Stimulated activated CD4-positive, alpha-beta T cell treated with anti-CD3 and anti-CD28 coated beads, Interleukin-1b, Interleukin-23, amount 100 ng/mL, for 1 hour (primary cell): ENCODE measurements at places on chromosomes 3 and 15.

- no peak for DNase-seq
These were observed 197.7 kb downstream of the LPP start for GRCh38 chr3:188351648-188352047.

GRCh38 chr15:98872774-98873173 is 134.8 kb downstream of the PGPEP1L start:
- DNase-seq: no peak

DNA sequence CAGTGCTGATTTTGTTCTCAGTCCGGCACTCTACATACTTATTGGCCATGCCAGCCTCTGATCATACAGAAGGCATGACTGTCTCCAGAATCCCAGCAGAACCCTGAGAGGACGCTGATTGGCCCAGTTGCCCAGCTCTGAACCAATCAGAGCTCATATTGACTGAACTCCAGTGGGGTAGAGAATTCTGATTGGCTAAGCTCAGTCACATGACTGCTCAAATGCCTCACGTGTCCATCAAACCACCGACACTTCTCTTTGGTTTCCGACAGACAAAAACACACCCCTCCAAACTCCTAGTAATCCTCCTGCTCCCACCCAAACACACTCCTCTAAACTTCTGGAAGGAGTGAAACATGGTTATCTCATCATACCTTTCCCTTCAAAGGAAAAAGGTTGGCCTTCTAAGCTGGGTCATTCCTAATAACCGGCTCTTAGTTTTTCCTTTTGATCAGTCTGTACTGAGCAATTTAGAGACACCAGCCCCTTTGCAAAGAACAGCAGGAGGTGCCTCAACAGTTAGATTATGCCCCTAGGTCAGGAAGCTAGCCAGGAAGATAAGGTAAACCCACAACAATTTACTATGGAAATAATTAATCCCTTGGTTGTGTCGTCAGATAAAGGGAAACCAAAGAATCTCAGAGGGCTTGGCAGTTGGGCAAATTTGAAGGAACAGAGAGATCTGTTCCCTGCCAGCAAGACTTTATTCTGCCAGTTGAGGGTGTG is 187.8 kb downstream of the TLE3 start:
- no peak for DNase-seq

DNA sequence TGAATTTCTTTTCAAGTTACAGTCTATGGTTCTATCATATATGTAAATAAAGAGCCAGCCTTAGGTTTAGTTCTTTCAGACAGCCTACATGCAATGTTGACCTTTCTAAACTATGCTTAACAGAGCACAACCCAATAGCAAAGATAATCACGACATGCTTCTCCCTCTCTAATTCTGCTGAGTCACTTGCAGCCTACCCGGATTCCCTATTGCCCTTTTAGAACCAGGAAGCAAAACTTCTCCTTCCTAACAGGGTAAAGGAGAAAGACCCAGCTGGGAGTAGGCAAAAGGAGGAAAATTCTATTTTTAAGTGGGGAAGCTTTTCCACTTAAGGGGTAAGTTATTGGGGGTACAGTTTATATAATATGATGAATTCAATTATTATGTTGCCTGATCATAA is 79.3 kb downstream of the SLC7A14 start:
- no peak for DNase-seq

DNA sequence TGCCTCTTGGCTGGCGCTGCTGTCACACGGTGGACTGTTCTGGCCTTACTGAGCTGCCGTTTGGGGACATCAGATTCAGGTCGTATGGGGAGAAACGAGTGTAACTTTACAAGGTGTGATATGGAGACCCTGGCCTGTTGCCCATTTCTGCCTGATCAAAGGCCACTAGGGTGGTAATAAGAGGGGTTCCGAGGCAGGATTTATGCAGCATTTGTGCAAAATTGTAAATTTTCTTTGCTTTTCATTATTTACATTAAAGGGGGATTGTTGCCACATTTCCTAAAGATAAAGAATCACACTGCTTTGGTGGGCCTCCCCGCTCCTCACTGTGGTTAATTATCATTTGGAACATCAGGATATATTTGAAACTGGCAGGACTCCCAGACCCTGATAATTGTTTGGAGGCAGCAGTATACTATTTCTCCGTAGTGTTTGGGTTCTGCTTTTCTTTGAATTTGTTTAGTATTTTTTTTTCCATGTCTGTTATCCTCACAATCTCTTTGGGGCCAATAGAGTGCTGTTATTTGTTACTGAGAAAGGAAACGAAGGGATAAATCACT is 891 bp downstream of the NXPE3 start:
- DNase-seq: no peak
